ENCODE measurements at places on chromosomes 7 and 10.

DNA sequence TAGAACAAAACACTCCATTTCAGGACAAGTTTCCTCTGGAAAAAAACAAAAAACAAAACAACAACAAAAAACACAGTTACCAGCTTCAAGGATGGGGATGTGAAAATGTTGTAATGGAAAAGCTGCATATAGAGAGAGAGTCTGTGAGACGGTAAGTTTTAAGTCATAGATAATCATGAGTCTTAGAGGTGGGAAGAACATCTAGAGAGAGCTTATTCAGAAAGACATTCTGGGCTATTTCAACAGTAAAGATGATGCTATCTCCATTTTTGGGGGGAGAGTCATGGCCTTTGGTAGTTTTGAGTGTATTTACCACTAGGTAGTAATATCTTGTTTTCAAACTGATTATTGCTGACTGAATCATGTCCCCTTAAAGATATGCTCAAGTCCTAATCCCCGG lies 23.3 kb upstream of the INPP5F start:
- DNase-seq, result no peak

DNA sequence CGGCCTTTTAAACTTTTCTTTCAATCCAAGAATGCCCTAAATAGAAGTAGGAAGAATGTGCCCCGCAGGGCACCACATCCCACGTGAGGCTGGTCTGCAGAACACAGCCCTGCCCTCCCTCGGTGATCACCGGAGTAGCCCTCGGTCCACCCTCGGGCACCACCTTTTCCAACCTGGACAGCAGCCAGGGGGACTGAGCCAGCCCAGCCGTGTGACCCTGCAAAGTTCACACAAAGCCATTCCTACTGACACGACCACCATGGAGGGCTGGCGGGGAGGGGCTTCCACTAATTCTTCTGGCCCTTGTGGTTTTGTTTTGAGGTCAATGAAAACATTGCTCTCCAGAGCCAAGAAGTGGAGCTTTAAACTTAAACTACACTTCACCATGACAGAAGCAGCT lies 132.2 kb downstream of the TCERG1L start:
- DNase-seq, result no peak

DNA sequence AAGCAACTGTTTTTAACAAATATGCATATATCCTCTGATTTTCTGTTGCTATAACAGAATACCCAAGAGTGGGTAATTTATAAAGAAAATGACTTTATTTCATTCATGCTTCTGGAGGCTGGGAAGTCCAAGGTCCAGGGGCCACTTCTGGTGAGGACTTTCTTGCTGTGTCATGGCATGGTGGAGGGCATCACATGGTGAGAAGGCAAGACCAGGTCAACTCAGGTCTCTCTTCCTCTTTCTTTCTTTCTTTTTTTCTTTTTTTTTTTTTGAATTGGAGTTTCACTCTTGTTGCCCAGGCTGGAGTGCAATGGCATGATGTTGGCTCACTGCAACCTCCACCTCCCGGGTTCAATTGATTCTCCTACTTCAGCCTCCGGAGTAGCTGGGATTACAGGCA lies 303.0 kb upstream of the C7orf33 start:
- no peak for DNase-seq

- DNase-seq, result no peak
Observed at GRCh38 chr7:8353991-8354390, 79.4 kb upstream of the NXPH1 start.

DNA sequence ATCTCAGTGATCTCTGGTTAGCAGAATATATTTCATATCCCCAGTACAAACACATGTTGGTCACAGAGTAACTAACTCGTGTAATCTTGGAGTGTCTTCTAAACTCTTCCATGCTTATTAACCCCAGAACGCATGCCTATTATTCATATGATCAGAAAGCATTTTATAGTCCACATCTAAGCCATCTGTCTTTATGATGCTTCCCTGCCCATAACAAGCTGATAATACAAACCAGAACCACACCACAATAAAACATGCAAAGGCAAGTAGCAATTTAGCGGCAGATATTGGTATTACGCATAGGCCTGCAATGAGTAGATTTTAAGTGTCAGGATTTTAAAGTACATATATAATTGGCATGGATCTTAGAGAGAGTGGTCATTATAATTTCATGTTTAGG lies 120.0 kb upstream of the PRKCQ start:
- no peak for DNase-seq

DNA sequence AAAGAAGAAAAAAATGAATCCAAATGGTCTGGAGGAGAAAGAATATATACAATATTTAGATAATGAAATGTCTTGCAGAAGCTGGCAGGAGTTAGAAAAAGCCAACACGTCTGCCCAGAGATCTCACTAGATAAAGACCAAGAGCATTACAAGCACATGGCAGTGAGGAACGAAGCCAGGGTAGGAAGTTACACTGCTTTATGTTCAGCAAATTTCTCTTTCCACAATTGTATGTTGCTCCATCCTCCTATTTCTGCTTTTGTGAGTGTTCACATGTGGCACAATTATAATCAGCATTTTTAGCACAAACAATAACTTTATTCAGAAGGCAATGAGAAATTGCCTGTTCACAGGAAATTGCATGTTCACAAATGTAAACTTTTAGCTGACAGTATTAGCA lies 53.7 kb downstream of the LRRC17 start:
- DNase-seq, result no peak

DNA sequence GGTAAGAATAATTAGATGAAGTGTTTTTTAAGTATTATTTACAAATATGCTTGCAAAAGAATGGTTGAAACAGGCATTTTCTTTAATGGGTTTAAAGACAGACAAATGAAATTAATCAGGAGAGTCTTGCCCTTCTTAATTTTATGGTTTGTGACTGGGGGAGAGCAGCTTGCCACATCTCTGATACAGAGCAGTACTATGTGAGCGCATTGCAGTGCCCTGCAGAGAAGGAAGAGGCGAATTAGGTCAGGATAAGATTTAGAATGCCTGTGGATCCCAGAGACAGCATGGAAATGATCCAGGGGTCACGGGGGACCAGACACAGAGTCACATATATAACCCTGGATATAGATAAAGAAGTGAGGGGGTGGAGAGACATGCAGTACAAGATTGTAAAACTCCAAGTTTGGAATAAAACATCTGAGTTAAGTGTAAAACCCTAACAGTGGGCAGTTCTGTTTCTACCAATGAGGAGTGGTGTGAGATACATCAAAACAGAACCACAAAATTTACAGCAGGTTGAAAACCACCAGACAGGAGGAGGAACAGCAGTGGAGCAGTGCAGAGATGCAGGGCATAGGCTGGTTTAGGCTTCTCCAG lies 125.5 kb downstream of the FAM204A start:
- no peak for DNase-seq

DNA sequence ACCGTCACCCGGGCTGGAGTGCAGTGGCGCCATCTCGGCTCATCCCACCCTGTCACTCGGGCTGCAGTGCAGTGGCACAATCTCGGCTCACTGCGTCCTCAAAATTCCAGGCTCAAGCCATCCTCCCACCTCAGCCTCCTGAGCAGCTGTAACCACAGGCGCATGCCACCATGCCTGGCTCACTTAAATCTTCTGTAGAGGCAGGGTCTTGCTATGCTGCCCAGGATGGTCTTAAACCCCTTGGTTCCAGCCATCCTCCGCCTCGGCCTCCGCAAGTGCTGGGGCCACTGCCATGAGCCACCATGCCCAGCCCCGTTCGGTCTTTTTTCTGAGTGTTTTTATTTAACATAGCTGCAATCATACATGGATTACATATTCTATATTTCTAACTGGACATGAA lies 30.6 kb downstream of the ZFAND2A start:
- DNase-seq, result no peak

- DNase-seq, result no peak
Observed at GRCh38 chr7:36512616-36513015, 123.0 kb downstream of the ANLN start.

Data from NCI-H187 treated with DMSO at 0.1 percent for 48 hours (cell line).